ENCODE measurements at places on chromosomes 12 and 14.

DNA sequence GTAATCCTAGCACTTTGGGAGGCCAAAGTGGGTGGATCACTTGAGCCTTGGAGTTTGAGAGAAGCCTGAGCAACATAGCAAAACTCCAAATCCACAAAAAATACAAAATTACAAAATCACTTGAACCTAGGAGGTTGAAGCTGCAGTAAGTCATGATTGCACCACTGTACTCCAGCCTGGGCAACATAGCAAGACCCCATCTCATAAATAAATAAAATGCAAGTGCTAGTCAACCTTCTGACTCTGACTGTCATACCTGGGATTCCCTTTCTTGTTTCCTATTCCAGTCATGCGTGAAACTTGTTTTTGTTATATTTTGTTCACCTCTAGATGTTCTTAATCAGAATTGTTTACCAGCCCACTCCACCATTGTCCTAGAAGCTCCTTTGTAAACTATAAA, 31.4 kb downstream of the ABCD4 start:
- DNase-seq, result no peak

GRCh38 chr12:46556819-46557524, 184.4 kb upstream of the SLC38A2 start:
- DNase-seq, result no peak

GRCh38 chr12:263574-263973, 938 bp upstream of the SLC6A13 start:
- DNase-seq, result no peak

- DNase-seq, result no peak
Measured at GRCh38 chr14:75515629-75515996, 6.7 kb upstream of the BATF start.

- no peak for DNase-seq
Measured at GRCh38 chr12:80056845-80057244, 42.5 kb upstream of the OTOGL start.

DNA sequence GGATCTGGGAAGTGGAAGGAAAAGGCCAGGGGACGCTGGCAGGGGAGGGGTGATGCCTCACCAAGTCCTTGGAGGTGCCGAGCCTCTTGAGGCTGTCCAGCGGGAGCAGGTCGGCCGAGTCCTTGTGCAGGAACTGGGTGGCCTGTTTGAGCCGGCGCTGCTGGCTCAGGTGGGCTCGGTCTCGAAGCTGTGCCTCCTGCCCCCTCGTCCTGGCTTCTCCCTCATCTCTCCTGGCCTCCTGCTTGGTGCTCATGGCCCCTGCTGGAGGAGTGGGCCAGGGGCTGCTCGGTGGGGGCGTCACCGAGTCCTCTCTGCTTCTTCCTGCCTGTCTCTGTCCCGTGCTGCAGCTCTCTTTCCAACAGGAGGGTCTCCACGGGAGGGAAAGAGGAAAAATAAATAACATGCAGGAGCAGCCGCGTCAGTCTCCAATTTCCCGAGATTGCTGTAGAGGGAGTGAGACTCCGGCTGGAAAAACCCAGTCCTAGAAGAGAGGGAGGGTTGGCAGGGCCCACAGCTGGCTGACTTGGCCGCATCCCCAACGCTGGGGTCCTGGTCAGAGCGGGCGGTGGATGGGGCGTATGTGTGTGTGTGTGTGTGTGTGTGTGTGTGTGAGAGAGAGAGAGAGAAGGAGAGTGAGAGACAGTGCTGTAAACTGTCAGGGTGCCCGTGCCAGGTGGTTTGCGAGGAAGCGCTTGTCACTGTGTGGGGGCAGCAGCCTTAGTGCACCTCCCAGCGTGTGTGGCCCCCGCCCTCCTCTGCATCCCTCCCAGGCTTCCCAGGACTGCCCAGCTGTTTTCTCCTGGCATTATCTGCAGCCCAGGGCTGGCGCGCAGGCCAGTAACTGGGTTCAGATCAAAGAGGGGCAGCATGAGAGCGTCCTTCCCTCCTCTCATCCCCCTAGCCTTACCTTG, at the start of gene NRIP2:
Gene NRIP2, minus strand, starts transcription at position 455 of the 911 bp plus-strand sequence. Its CDS starts 52 bp downstream, at position 403.
- no peak for DNase-seq

- no peak for DNase-seq
Measured at GRCh38 chr14:95712398-95712797, 1.5 kb downstream of the TCL1A start.

DNA sequence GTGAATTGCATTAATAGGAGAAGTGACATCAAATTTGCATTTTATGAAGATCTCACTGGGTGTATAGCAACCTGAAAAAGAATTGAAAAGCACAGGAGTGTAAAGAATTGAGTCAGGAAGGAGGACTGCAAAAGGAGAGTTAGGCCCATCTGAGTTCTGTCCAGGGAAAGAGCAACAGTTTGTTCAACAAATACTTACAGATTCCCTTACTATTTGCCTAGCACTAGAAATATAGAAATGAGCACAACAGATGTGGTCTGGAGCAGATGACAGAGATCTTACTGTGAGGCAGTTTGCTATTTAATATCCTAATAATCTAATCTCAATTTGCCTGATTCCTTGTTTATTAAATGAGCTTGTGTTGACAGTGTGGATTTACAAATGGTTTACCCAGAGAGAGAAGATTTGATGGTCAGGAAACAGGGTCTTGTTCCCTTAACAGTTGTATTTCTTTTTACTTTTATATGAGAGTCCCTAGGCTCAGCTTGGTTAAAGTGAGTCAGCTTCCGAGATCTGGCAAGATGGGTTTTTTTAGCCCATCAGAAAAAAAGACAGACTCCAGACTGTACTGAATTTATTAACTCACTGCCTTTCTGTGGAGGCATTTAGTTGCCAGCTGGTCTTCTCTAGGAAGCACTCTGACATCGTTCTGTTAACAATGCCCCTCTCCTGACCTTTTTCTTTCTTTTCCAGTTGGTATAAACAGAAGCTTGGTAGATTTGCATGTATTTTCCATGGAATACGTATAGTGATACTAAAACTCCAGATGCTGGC, 229.7 kb downstream of the TTC6 start:
- no peak for DNase-seq

DNA sequence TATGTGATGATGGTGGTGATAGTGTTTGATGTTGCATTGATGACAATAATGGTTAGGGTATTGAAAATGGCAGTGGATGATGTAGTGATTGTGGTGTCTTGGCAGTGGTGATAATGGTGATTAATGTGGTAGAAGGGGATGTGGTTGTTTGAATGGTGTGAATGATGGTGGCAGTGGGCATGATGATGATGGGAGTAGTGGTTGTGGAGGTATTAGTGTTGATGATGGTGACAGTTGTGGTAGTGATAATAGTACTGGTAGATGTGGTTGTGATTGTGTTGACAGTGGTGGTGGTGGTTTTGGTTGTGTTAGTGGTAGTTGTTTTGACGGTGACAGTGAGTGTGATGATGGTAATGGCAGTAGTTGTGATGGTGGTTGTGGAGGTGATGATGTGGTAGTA, 1049.0 kb downstream of the VRK1 start:
- no peak for DNase-seq

DNA sequence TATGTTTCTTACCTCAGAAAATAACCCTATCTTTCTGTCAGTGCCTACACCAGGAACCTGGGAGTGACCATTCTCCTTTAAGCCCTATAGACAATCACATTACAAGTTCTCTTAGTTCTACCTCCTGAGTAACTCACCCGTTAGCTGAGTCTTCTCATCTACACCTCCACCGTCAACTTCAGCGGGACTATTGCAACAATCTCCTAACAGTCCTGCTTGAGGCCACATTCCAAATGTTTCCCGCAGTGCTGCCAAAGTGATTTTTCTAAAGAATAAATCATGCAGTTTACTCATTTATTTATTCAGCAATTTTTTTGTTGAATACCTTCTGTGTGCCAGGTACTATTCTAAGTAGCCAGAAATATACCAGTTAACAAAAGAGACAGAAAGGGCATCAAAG, 285.0 kb upstream of the GRIP1 start:
- DNase-seq, result no peak

GRCh38 chr12:68425998-68426397, 93.8 kb upstream of the MDM1 start:
- no peak for DNase-seq

- no peak for DNase-seq
Measured at GRCh38 chr12:8950221-8950527, 729 bp upstream of the M6PR start.

DNA sequence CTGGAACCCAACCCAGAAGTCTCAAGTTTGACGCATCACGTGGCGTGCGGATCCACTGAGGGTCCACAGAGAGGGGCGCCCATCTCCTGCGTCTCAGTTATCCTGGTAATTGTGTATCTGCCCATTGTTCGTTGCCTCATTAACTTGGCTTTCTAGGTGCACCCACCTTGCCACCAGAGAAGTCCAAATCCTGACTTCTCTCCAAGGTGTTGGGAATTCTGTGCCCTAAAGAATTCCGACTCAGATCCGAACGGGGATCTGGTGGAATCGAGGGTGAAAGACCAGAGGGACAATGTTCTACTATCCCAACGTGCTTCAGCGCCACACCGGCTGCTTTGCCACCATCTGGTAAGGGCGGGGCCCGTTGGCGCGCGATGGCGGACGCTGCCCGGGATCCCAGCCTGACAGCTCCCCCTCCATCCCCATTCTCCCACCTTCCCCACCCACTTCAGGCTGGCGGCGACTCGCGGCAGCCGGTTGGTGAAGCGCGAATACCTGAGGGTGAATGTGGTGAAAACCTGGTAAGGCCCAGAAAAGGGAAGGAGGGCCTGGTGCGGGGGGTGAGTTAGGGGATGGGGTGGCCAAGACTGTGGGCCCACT, 481 bp downstream of the REC8 start:
- no peak for DNase-seq

GRCh38 chr14:92448786-92449185, 64.8 kb upstream of the RIN3 start:
- no peak for DNase-seq

- no peak for DNase-seq
Measured at GRCh38 chr14:36518031-36518585, 1.9 kb downstream of the NKX2-1 start.

GRCh38 chr12:102169922-102170621, 27.6 kb downstream of the PMCH start:
- DNase-seq, result no peak

- no peak for DNase-seq
Measured at GRCh38 chr14:78358591-78358990, 188.4 kb downstream of the NRXN3 start.

GRCh38 chr12:50024805-50025186, 498 bp downstream of the RACGAP1 start:
- no peak for DNase-seq

DNA sequence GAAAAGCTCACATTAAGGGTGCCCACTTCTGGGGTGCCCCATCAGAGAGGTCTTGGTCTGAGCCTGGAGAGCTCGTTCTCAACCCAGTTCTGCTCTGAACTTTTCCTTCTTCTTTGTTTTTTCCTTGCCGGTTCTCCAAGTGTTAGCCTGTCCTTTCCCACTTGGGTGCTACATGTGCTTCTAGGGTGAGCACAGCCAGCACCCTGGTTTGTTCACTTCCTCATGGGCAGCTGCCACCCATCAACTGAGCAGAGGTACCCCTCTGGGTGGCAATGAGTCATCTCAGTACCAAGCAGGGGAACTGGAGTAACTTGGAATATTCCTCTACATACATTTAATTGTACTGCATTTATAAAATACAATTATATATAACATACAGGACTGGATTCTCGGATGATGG, 3.9 kb upstream of the SYNE3 start:
- DNase-seq, result no peak

Data from ascending aorta (tissue), 2 donors.